ENCODE measurements at places on chromosomes 3 and 15.

- no peak for DNase-seq
These were observed 28.5 kb downstream of the ACKR4 start for GRCh38 chr3:132625613-132626012.

GRCh38 chr3:105316331-105316730 lies 50.4 kb upstream of the ALCAM start:
- DNase-seq: no peak

GRCh38 chr3:150161011-150161410 lies 190.3 kb upstream of the PFN2 start:
- DNase-seq: no peak

DNA sequence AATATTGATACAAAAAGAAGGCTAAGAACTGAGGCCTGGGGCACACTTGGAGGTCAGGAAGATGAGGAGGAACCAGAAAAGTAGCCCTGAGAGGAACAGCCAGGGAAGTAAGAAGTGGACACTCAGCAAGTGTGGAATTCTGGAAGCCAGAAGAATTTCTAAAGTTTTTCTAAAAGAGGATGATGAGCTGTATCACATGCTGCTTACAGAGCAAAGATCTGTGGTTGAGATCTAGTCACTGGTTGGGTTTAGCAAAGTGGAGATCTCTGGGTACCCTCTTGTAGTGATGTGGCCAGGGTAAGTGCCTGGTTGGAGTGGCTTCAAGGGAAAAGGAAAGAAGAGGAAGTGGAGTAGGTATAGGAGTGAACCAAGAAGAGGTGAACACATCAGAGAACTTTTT lies 95.4 kb upstream of the DAZL start:
- DNase-seq: no peak

GRCh38 chr3:102297072-102297658 lies 137.7 kb upstream of the ZPLD1 start:
- DNase-seq: no peak

- DNase-seq: no peak
These were observed 162.2 kb upstream of the ST8SIA2 start for GRCh38 chr15:92231461-92231860.

- DNase-seq: no peak
These were observed 62.4 kb upstream of the SLC6A1 start for GRCh38 chr3:10929978-10930665.

DNA sequence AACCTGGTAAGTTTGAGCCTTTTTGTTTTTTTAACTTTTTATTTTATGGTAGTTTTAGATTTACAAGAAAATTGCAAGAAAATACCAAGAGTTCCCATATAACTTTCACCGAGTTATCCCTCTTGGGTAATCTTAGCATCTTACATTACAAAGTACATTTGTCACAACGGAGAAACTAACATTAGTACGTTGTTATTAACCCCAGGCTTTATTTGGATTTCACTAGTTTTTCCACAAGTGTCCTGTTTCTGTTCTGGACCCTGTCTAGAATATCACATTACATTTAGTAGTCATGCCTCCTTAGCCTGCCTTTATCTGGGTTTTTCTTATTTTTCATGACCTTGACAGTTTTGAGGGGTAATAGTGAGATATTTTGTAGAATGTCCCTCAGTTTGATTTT lies 53.5 kb upstream of the KPNA4 start:
- no peak for DNase-seq

DNA sequence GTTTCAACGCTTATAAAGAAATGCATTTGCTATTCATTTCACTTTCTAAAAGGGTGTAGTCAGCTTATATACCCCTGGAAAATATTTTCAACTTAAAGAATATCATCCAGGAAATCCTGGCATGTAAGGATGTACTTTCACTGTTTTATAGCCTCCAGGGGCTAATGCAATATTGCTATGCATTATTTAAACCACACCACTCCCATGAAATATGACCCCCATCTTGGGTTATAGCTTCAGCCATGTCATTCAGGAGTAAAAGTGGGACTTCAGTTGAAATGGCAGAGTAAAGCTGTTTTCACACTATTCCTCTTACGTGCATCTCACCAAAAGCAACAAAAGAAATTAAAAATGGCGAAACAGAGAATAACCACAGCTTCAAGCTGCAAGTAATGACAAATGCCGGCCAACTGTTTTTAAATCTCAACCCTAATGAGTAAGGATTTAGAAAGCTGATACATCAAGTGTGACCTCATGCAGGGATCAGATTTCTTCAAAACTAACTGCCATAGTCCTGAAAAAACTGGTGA lies 84.5 kb downstream of the COL6A6 start:
- no peak for DNase-seq

Data from CD4-positive, alpha-beta T cell (primary cell).